ENCODE measurements at places on chromosomes 11 and 22. TPM values are rescaled to one million over a fixed set of nuclear protein-coding genes. Genes with fewer than 3 reads are reported as not detected.

- H3K27me3 ChIP-seq, result no peaks in the 10 kb centered on the region
- H3K27ac ChIP-seq, result no peak overlapping the region
- H3K4me1 ChIP-seq, result peaks cover 9% of the 10 kb centered on the region
- H3K4me3 ChIP-seq, result no peak overlapping the region
Measured at GRCh38 chr22:37449331-37450001, 22.2 kb upstream of the ELFN2 start.

DNA sequence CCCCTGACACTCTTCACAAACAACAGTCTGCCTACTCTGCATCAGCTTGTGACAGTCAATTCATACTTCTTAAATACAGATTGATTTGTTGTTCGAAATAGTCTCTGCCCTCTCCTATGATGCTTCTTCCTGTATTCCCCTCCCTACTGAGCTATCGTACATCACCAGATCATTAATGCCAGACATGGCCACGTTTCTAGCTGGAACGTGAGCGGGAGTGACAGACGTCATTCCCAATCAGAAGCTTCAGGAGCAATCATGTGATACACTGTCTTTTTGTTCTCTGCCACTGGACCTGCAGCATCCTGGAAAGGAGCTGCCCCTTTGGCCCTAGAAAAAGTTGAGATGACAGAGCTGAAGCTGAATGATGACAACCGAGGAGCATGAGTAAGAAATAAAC is 48.5 kb downstream of the CSNK2A3 start:
- H3K36me3 ChIP-seq, result no peaks in the 10 kb centered on the region
- no peak overlapping the region for H3K4me3 ChIP-seq
- peaks cover 3% of the 10 kb centered on the region for H3K4me1 ChIP-seq

DNA sequence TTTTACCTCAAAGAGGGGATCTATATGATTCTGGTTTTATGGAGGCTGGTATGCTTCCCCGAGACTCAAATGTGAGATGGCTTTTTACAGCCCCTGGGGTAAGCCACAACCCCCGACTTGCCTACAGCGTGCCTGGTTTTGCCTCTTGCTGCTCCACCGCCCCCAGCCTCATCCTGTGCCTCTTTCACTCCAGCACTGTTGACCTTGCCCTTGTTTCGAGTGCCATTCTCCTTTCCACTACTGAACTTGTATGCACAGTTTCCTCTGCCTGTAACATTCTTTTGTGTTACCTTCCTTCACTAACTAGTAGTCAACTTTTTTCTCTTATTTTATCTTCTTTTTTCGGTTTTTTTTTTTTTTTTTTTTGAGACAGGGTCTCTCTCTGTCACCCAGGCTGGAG is 219.0 kb upstream of the ZBED5 start:
- peaks cover 2% of the 10 kb centered on the region for H3K27me3 ChIP-seq
- no peaks in the 10 kb centered on the region for H3K36me3 ChIP-seq
- no peak overlapping the region for H3K4me3 ChIP-seq
- no peak for DNase-seq

DNA sequence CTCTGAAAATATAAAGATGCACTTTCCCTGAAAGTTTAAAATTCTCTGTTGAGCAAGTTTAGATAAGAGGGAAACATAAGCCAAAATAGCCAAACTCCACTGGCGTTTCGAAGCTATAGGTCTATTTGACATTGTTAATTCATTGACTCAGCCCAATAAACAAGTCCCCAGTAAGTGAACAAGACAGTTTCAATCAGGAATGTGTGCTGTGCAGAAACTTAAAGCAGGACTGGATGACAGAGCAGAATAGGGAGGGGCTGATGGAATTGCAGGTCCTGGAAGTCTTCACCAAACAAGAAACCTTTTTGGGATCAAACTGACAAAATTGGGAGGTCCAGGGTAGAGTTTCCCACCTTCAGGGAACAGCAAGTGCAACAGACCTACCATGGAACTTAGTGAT is 8.9 kb upstream of the KDM4E start:
- no peak for DNase-seq
- no peaks in the 10 kb centered on the region for H3K4me1 ChIP-seq
- H3K27ac ChIP-seq, result no peak overlapping the region
- H3K36me3 ChIP-seq, result no peaks in the 10 kb centered on the region
- H3K27me3 ChIP-seq, result peaks cover 5% of the 10 kb centered on the region

- H3K36me3 ChIP-seq, result no peaks in the 10 kb centered on the region
- no peaks in the 10 kb centered on the region for H3K4me1 ChIP-seq
- H3K27me3 ChIP-seq, result peaks cover 7% of the 10 kb centered on the region
- DNase-seq, result no peak
Measured at GRCh38 chr22:22901578-22902218, 14.1 kb downstream of the IGLL5 start.

GRCh38 chr11:114291842-114292680 is 4.1 kb upstream of the NNMT start:
- no peak for DNase-seq
- no peak overlapping the region for H3K27ac ChIP-seq
- no peaks in the 10 kb centered on the region for H3K36me3 ChIP-seq
- no peak overlapping the region for H3K4me3 ChIP-seq
- H3K4me1 ChIP-seq, result no peaks in the 10 kb centered on the region

DNA sequence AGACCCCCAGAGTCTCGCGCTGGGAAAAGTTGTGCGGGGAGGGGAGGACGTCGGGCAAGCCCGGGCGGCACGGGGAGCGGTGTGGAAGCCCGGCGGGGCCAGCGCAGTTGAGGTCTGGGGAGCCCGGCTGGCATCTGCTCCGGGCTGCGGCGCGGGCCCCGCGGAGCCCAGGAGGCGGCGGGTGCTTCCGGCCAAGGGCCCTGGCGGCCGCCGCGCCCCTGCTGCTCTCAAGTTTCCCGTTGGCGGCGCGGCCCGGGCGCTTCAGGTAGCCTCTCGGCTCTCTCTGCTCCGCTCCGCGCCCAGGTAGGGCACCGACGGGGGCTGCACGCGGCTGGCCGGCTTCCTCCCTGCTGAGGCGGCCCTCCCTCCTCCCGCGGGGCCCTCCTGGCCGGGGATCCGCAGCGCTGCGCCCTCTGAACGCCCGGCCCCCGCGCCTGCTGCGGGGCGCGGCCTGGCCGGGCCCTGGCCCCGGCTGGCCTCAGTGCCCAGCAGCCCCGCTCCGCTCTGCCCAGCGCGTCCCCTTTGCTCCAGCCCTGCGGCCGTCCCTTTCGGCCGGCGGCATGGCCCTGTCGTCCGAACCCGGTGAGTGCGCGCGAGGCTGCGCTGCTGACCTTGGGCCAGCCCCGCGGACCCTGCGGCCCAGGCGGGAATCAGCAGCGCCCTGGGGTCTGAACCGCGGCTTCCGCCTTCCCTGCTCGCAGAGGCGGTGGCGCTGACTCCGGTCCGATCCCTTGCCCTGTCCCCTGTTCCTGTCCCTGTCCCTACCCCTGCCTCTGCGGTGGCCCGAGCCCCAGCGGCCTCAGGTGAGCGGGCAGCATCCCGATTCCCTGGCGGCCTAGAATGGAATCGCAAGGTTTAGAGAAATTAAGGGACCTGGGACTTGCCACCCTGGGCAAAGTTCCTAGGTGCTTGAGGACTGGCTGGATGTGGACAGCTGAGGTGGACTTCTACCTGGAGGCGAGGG is 4.3 kb upstream of the AMPD3 start:
- no peaks in the 10 kb centered on the region for H3K36me3 ChIP-seq
- peak overlapping the region; percentile 91 for H3K27ac ChIP-seq
- peak overlapping the region; percentile 96 for H3K4me3 ChIP-seq
- peak; percentile 62 for DNase-seq
- no peaks in the 10 kb centered on the region for H3K27me3 ChIP-seq

DNA sequence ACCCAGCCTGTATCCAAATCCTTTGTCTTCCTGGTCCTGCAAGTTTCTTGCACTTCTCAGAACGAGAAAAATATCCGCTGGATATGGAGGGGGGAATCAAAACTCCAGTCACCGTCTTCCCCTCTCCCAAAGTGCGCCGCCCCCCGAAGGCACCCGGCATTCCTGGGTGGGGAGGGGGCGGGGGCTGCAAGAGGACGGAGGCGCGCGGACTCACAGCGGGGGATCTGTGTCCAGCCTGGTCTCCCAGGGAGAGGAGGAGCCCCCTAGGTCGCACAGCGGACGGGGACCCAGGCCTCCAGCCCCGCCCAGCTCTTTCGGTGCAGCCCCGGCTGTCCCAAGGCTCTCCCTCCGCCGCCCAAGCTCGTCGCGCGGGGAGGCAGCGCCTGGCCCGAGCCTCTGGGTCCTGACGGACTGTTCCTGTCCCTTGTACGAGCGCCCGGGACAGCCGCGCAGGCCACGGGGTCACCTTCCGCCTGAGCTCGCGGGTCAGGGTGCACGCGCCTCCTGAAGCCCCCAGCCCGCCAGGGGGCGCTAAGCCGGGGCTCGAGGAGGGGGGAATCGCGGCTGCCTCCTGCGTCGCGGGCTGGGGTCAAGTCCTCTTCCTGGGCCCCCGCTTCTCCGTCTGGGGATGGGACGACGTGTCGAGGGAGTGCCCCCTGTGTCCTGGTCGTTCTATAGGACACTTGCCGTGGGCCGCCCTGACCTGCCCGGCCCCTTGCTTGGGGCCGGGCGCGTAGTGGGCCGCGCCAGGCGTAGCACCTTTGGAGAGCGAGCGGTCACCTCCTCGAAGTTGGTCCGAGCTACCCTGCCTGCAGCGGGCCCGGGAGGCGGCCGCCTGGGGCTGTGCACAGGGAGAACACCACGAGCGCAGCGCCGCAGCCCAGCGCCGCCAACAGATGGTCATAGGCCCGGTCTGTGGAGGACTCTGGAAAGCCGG is 2.4 kb upstream of the WNT11 start:
- peaks cover 48% of the 10 kb centered on the region for H3K27me3 ChIP-seq
- DNase-seq, result peak; percentile 80
- peak overlapping the region; percentile 85 for H3K4me3 ChIP-seq
- no peaks in the 10 kb centered on the region for H3K36me3 ChIP-seq

- no peaks in the 10 kb centered on the region for H3K36me3 ChIP-seq
- H3K4me1 ChIP-seq, result peaks cover 4% of the 10 kb centered on the region
- no peak for DNase-seq
- H3K27ac ChIP-seq, result no peak overlapping the region
Measured at GRCh38 chr11:45766469-45766868, 38.5 kb upstream of the SLC35C1 start.

- H3K4me1 ChIP-seq, result no peaks in the 10 kb centered on the region
- H3K4me3 ChIP-seq, result no peak overlapping the region
- H3K36me3 ChIP-seq, result no peaks in the 10 kb centered on the region
- H3K27ac ChIP-seq, result no peak overlapping the region
- H3K27me3 ChIP-seq, result no peaks in the 10 kb centered on the region
- DNase-seq, result no peak
Measured at GRCh38 chr11:20873054-20873453, 203.7 kb downstream of the NELL1 start.

DNA sequence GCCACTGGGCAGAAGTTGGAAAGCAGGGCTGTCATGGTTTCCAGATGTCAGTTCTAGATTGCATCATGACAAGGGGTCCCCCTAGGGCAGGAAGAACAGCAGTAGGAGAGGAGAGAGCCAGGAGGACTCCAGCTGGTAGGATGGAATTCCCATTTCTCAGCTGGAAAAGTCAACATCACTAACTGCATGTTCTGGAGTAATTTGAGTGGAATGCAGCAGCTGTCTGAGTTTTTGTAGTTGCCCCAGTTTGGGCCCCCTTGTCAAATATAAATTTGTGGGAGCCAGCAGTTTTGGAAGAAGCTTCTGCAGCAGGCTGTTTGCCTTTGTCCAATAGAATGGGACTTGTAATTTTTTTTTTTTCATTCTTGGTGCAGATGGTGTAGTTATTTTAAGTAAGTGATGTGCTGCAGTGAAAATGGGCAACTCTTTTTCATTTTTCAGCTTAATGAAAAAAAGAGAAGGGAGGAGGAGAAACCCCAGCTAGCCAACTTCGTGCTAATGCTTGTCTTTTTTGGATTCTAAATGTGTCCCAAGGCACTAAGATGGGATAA is 86.9 kb downstream of the LDLRAD3 start:
- H3K4me1 ChIP-seq, result no peaks in the 10 kb centered on the region
- H3K4me3 ChIP-seq, result no peak overlapping the region
- no peak overlapping the region for H3K27ac ChIP-seq
- DNase-seq, result no peak

GRCh38 chr22:46022881-46023512 is 46.0 kb upstream of the WNT7B start:
- no peaks in the 10 kb centered on the region for H3K36me3 ChIP-seq
- H3K4me3 ChIP-seq, result no peak overlapping the region
- no peak overlapping the region for H3K27ac ChIP-seq
- no peak for DNase-seq

GRCh38 chr11:66782726-66783125 is 53.7 kb upstream of the SPTBN2 start:
- no peaks in the 10 kb centered on the region for H3K36me3 ChIP-seq
- no peak overlapping the region for H3K27ac ChIP-seq
- H3K4me3 ChIP-seq, result no peak overlapping the region
- H3K4me1 ChIP-seq, result no peaks in the 10 kb centered on the region

DNA sequence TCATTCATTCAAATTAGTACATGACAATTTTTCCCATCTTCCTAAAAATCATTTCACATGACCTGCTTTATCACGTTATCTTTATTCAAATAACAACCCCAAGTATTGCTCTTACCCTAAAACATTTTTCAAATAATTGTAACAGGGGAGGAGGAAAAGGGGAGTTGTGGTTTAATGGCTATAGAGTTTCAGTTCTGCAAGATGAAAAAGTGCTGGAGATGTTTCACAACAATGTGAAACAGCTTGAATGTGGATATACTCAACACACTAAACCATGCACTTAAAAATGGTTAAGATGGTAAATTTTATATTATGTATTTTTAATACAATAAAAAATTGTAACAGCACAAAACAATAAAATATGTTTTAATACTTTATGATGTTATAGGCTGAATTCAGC is 161.6 kb upstream of the GUCY1A2 start:
- no peak overlapping the region for H3K4me3 ChIP-seq
- no peaks in the 10 kb centered on the region for H3K4me1 ChIP-seq
- H3K27me3 ChIP-seq, result no peaks in the 10 kb centered on the region
- DNase-seq, result no peak

DNA sequence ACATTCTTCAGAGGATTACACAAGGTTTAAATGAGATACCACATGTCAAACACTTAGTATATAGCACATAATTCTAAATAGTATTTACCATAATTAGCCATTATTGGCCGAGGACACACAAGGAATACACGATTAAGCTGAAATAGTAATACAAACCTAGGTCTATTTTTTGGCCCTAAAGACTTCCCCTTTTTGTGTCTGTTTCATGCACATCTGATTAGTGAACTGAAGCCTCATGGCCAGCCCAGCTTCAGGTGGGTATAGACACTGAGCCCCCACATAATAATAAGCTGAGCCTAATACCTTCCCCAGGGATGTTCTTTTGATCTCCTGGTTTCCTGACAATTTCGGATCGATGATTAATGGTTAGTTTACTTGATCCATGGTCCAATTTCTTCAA is 2.1 kb downstream of the GLYATL1B start:
- no peaks in the 10 kb centered on the region for H3K4me1 ChIP-seq
- H3K27ac ChIP-seq, result no peak overlapping the region
- peaks cover 10% of the 10 kb centered on the region for H3K27me3 ChIP-seq
- H3K36me3 ChIP-seq, result no peaks in the 10 kb centered on the region
- no peak overlapping the region for H3K4me3 ChIP-seq

GLB1L3 gene
- total RNA-seq, result 1.2 TPM

GRM5 gene
- total RNA-seq, result not detected

OR52E8 gene
- total RNA-seq, result not detected

RASD2 gene
- total RNA-seq, result not detected

RAC2 gene
- total RNA-seq, result 295 TPM

OR4D6 gene
- total RNA-seq, result not detected

UPK3A gene
- total RNA-seq, result not detected

RAG1 gene
- total RNA-seq, result 0.58 TPM

HTR3A gene
- total RNA-seq, result not detected

E2F8 gene
- not detected for total RNA-seq

FTH1 gene
- 571 TPM for total RNA-seq

SCUBE2 gene
- total RNA-seq, result not detected

C11orf91 gene
- total RNA-seq, result not detected

NXPE2 gene
- total RNA-seq, result not detected

Measured in naive thymus-derived CD8-positive, alpha-beta T cell (primary cell).